ENCODE measurements at places on chromosomes 7 and 10.

DNA sequence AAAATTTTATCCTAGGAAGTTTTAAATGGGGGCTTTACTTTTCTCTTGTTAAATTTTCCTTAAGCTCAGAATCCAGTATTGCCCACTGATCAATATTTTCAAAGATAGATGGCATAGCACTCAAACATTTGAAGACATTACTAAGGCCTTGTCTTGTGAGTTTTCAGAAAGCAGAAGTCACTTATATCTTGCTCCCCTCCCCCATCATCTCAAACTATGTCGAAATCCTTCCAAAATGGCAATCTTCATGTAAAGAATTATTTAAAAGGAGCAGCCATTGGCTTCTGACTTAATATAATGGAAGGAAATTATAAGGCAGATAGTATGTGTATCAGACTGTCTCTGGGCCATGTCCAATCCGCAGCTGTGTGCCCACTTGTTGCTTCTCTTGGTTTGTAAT is 553.5 kb upstream of the C7orf33 start:
- DNase-seq, result no peak

DNA sequence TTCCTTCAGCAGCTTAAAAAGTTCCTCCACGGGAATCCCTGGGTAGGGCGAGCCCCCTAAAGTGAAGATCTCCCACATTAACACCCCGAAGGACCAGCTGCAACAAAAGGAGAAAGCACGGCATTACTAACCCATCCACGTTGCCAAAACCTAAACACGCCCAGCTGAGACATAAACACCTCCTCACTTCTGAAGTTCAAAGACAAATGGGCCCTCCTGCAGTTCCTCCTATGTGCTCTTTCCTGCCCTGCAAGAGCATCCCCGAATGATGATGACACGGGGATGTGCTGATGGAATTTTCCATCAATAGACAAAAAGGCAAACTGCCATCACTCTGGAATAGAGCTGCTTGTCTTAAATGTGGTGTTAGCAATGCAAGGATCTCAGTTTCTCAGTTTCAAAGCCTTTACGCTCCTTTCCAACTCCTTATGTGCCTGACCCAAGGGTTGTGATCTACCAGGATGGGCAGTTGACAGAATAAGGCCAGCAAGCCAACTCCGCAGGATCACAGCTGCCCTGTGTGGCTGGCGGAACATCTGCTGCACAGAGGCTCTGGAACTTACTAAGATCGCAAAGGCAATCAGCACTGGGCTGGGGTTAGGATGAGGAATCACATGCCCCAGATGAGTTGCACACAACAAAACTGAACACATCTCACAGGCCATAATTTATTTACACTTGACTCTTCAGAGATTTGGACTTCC is 112.7 kb downstream of the FGFR2 start:
- no peak for DNase-seq

GRCh38 chr7:83494683-83495082 is 154.3 kb downstream of the SEMA3E start:
- DNase-seq, result no peak

- no peak for DNase-seq
Observed at GRCh38 chr10:27998178-27998953, 513 bp downstream of the ODAD2 start.

DNA sequence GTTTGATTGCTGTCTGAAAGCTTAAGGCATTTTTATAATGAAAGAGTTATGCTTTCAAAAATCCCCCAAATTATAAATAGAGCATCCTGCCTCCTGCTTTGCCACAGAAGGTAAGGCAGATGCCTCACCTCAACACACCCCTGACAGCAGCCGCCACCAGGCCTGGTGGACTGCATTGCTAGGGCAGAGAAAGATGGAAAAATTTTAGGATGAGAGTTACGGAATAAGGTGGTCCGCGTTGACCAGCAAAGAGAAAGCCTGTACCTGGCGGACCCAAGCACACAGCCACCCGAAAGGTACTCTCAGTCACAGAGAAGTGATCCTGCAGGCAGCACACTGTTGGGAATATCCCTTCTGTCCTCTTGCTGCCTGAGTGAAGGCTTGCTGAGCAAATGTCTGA is 360.4 kb upstream of the SHH start:
- no peak for DNase-seq

DNA sequence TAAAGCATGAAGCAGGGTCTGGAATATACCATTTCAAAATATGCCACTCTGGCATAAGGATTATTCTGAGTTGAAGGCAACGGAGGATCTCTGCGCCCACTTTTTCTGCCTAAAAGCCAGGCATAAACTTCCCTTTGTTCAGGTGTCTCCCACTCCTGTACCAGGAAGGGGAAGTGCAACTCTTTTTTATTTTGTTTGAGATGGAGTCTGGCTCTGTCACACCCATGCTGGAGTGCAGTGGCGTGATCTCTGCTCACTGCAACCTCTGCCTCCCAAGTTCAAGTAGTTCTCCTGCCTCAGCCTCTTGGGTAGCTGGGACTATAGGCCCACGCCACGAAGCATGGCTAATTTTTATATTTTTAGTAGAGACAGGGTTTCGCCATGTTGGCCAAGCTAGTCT is 18.2 kb downstream of the SVIL start:
- no peak for DNase-seq

DNA sequence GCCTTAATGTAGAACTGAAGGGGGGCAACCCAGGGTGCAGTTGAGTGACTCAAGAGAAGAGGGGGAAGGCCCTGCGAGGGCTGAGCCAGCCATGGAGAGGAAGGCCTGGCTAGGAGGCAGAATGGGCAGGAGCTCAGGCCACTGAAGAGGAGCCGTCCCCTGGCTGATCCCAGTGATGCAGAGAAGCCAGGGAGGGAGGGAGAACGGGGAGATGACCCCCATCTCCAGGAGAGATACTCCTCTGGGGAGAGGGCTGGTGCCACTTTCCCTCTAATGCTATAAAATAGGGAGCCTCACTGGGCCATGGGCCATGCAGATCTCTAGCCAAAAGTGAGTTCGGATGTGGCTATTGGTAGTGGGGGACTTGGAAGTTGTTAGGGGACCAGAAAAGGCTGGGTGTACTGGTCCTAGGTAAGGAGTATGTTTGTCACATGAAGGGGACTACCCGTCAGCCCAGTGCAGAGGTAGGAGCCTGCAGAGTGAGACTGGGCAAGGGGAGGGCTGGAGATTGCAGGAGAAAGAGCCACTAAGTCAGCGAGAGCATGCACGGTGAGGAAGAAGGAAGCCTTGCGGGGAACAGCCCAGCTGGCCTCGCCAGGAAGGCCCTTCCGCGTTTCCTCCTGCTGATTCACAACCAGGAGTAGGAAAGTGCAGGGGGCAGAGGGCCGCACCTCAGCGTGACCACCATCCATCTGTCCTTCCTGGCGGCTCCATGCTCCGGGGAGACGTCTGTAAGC is 347.6 kb downstream of the TCERG1L start:
- no peak for DNase-seq

DNA sequence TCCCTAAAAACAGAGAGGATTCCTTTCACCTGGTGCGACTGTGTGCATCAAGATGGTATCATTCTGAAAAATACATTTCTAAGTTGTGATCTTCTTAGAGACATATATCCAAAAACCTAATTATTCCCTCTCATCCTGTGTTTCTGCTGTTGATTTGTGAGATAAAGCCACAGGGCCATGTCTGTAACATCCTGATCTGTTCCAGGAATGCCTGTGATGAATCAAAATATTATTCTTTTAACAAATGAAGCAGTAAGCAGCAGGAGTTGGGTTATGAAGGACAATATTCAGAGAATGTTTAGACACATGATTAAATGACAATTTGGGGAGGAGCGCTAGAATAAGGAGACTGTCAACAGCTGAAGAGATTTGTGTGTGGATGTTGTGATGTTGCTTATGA is 731.4 kb downstream of the KCNMA1 start:
- no peak for DNase-seq

GRCh38 chr7:1999278-1999984 is 233.3 kb downstream of the MAD1L1 start:
- DNase-seq, result no peak

DNA sequence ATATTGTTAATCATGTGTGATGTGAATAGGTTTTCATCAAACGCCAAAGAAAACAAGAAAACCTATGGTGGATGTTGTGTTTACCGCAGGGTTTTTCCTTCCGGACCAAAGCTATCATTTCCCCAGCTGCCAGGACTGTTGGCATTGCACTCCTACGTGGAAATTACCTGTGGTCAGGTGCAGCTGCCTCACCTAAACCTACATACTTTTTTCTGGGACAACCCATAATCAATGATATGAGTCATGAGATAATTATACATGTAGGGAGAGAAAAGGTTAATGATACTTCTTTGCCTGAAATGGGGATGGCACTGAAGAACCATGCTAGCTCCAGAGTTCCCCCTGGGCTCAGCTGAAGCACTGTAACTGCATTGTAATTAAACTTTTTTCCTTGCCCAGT is 223.6 kb upstream of the SEMA3E start:
- DNase-seq, result no peak

DNA sequence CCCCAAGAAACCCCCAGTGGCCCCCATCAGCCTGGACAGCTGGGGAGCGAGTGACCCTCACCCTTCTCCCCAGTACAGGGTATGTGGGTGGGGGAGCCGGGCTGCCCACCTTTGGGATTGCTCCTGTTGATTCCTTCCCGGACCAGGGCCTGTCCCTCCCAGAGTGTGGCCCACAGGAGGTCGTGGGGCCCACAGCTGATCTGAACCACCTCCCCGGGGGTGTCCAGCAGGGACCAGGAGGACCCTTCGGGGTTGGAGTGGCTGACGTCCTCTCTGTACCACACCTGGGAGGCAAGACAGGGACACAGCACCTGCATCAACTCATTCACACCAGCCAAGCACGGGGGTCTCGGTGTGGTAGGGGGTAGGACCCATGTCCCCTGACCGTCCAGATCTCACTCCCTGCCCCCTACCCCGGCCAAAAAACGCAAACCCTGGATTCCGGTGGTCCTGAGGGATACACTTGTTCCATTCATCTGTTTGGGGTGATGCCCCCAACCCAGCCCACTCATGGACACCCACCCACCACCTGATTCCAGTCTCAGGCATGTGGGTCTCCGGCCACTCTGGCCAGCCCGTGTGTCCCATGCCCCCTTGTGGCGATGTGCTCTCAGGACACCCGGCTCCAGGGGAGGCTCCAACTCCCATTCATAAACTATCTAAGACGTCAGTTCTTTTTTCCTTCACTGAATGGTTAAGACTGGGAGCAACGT is 10.9 kb downstream of the TECPR1 start:
- no peak for DNase-seq

DNA sequence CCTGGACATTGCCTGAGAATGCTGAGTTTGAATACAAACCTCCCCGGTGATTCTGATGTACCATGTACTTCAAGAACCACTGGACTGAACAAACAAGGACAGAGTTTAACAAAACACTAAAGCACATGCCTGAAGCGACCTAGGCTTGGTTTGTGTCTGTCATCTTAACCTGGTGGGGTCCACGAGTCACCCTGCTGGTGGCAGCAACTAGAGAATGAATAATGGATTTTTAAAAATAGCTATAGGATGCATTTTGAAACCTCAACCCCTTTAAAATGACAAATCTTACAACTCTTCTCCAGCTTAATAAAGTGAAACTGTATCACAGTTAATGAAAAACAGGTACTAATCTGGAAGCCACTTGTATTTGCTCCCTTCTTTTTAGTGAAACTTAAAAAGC is 25.2 kb downstream of the CDHR3 start:
- DNase-seq, result no peak

GRCh38 chr7:10239695-10240345 is 733.9 kb upstream of the PHF14 start:
- no peak for DNase-seq

DNA sequence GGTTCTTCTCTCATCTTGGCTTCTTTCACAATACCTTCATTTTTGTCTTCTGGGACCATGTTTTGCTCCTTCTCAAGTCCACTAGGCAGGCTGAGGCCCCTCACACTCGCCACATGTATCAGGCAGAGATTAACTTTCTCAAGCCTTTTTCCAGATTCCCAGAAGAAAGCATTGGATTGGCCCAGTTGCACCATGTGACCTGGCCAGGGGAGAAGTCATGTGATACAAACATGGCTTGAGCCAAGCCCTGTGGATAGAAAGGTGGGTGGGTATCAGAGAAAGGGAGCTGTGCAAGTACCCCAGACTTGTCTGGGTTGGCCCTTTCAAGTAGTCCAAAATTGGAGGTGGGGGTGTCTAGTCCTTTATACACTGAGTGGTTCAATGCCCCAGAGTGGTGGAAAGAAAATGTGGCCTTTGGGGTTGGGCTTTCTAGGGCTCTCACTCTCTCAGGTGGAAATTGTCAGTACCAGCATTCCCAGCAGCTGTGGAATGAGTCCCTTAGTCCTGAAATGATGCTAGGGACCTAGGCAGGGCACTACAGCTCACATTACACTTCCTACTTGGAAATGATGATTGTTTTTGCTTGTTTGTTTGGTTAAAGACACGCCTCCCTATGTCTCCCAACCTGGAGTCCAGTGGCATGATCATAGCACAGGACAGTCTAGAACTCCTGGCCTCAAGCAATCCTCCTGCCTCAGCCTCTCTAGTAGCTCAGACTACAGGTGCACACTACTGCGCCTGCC is 36.9 kb upstream of the C10orf67 start:
- no peak for DNase-seq

- DNase-seq, result no peak
Observed at GRCh38 chr10:46330894-46331293, 44.1 kb downstream of the ANTXRL start.

DNA sequence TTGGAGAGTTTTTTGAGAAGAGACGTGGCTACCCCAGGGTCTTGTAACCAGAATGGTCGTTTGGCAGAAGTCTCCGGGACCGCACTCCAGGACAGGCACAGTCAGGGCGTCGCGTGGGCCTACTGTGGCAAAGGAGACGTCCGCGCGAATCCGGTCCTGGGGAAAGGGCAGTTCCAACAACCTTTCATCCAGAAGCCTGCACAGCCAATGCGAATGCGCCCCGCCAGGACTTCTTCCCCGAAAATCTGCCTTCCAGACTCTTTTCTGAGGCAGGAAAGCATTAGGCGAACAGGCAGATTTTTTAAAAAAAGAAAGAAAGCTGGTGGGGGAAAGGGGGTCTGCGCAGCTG is 2.0 kb downstream of the HPSE2 start:
- DNase-seq, result no peak

- DNase-seq, result no peak
Observed at GRCh38 chr7:28112883-28113540, 67.6 kb downstream of the JAZF1 start.

- DNase-seq, result no peak
Observed at GRCh38 chr7:100957832-100958421, 8.6 kb downstream of the MUC3A start.
